ENCODE measurements at places on chromosomes 12 and 14.

- DNase-seq: no peak
These were observed 30.3 kb downstream of the EFCAB11 start for GRCh38 chr14:89924268-89924667.

- no peak for DNase-seq
These were observed 60.4 kb downstream of the KITLG start for GRCh38 chr12:88519802-88520435.

DNA sequence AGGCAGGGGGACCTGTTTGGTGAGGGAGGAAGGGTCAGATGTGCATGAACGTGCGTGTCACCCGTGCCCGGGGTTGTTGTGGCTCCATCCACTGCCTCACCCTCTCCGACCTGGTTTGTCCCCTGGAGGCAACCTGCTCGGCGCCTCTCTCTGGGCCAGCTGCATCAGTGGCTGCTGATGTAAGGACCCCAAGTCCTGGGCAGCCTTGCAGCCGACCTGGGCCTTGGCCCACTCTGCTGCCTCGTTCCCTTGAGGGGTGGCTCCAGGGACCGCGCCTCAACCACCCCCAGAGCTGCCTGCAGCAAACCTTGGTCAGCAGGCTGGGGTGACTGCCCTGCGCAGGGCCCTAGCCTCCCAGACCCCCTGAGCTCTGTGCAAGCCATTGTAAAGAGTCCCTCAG is 351.7 kb downstream of the TMEM121 start:
- DNase-seq: no peak

DNA sequence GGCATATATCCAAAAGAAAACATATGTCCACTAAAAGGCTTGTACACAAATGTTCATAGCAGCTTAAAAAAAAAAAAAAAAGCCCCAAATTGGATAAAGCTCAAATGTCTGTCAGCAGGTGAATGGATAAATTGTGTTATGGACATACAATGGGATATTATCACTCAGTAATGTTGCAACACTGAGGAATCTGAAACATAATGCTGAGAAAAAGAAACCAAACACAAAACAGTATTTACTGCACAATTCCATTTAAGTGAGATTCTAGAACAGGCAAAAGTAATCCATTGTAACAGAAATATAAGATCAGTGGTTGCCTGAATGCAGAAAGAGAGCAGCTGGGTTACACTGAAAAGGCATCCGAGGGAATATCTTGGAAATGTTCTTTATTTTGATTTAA is 117.9 kb downstream of the SLC15A5 start:
- no peak for DNase-seq

DNA sequence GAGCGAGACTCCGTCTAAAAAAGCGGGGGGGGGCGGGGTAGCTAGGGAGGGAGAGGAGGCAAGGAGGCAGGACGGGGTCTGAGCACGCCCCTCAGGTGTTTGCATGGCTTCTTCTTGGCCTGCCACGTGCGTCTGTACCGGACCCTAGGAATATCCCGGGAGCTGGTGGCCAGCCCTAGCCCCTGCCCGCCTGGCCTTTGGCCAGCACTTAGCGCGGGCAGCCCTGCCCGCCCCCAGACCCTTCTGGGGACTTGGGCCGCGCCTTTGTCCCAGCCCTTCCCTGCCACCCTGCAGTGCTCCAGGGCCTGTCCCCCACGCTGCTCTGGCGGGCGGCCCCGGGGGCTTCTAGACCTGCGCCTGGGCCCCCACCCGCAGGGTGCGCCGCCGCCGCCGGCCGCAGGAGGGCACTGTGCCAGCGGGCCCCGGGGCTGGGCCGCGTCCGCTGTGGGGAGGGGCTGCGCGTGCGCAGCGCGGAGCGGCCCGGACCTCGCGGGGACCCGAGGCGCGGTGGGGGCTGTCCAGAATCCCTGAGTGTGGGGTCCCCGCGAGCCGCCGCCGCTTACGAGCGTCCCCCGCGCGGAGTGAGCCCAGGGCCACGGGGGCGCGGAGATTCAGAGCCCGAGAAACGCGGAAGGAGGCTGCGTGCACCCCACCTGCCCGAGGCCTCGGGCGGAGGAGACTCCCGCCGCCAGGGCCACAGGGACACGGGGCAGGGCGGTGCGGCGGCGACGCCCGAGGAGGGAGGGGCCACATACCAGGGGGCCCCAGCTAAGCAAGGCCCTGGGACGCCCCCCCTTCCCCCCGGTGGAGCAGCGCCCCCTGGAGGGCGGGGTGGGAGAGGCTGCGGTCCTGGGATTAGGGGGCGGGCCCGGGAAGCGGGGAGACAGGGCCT is 21.0 kb downstream of the SLC25A29 start:
- no peak for DNase-seq

- DNase-seq: no peak
These were observed 15.1 kb upstream of the NEK9 start for GRCh38 chr14:75141967-75142366.

DNA sequence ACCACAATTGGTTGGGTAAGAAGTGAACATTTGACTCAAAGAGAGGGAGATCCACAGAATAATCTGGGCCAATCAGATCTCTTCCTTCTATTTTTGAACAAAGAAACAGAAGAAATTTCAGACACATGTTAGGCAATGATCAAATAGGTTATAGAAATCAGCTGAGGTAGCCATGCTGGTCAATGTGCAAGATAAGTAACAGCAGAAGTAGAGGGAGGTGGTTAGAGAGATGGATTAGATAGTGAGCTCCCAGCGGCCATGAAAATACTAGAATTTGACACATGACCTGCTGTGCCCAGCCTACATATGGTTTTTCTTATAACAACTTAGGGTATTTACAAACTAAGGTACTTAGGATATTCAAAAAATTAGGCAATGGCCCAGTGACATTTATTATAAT is 230.9 kb upstream of the ARID2 start:
- DNase-seq: no peak

- no peak for DNase-seq
These were observed 132.3 kb downstream of the CCDC59 start for GRCh38 chr12:82225871-82226270.

- no peak for DNase-seq
These were observed 394.5 kb downstream of the APAF1 start for GRCh38 chr12:99039367-99040120.

DNA sequence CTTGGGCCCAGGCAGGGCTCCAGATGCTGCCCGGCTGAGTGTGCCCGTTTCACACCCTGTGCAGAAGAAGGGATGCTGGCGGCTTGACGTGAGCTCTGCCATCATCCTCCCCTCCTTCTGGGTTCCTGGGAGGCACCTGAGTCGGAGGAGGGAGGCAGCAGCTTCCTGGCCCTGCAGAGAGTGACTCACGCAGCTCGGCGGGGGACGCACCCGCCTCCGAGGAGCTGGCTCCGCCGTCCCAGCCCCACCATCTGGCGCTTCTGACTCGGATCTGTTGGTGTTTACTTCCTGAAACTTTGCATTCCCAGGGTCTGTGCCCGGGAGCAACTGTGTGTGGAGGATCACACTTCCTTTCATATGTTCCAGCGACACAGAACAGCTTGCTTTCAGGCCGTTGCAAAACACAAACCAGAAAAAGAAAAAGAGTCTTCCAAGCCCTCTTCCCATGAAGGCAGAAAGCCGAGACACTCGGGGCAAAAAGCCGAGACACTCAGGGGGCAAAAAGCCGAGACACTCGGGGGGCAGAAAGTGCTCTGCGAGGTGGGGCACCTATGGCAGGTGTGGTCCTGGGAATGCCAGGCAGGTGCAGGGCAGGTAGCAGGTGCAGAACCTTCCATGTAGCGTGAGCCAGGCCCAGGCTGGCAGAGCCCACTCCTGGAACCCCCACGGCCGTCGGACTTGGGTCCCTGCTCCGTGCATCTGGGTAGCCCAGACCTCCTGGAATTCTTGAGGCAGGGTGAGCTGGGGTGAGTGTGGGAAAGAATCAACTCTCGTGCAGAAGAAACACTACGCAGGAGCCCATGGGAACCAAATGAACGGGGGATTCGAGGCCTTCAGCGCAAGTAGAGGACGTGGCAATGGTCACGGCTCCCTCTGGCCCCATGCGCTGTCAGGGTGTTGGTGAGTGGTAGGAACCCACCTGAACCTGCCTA is 27.6 kb upstream of the GALNT9 start:
- no peak for DNase-seq

- DNase-seq: no peak
These were observed 1721.5 kb upstream of the SEL1L start for GRCh38 chr14:83255015-83255726.

DNA sequence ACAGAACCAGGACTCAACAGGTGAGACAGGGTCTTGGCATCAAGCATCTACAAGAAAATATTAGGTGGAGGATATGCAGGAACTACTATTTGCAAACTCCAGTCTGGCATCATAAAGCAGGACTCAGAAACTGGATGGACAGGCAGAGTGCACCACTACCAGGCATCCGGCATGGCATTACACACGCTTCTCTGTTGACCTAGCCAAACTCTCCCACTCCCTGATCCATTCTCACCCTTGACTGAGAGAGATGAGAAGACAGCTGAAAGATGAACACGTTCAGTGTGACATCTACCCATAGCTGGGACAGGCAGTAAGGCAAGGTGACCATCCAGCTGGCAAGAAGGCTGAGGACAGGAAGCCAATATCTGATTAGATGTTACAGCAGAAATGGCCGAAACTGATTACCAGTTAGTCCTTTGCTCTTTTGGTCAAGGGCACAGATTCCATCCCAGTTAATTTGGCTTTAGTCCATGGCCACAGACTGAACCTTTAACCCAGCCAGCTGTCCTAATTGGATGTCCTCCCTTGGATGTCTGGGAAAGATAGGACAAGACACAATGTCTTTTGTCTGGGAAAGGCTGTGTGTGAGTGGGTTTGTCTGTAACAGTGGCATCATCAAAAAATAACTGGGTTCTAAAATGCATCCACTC is 71.6 kb downstream of the BBS10 start:
- DNase-seq: no peak

GRCh38 chr14:65750906-65751305 is 338.4 kb downstream of the FUT8 start:
- DNase-seq: no peak

- no peak for DNase-seq
These were observed 36.3 kb downstream of the IL31 start for GRCh38 chr12:122137681-122138080.

GRCh38 chr12:99769396-99769980 is 121.9 kb downstream of the GARIN6 start:
- no peak for DNase-seq

GRCh38 chr14:75542588-75543091 is 20.4 kb downstream of the BATF start:
- no peak for DNase-seq

- DNase-seq: no peak
These were observed 10.0 kb upstream of the TEX22 start for GRCh38 chr14:105388110-105388951.

DNA sequence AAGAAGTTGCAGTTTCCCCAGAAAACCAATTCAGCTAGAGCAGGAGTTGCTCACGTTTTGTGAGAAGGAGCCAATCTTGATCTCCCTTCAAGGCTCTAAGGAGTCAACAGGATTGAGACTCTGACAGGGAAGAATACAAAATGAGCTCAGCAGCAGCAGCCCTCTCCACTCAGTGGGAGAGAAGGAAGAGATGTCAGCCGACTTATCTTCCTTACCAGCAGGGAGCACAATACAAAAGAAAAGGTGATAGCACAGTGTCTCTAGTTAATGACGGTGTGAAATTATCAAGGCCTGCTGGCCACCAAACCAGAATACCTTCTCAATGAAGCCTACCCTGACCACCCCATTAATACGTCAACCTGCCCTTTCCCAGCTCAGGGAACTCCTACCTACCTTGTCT is 223.6 kb upstream of the TMPO start:
- no peak for DNase-seq

- no peak for DNase-seq
These were observed 46.9 kb upstream of the CAND1 start for GRCh38 chr12:67222302-67222701.

DNA sequence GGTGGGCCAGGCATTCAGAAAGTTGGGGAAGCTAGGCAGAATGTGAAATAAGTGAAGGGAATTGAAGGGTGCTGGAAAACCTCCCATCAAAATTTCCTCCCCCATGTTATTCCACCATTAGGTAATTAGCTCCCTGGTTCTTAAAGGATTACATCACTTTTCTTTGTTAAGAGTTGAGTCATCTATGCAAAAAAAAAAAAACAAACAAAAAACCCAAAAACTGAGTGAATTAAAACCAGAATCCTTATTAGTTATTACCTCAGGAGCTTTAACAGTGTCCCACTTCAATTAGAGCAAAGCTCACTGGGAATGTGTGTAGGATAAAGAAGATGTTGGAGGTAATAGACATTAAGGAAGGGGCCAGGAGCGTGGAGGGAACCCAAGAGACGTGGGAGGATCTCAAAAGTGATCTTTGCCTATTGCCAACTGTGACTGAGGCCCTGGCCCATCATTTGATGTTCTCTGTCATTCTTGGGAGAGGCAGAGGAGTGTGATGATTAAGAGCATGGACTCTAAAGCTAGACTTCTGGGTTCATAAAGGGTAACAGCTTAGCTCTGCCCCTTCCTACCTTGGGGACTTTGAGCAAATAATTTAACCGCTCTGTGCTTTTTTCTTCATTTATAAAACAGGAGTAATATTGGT is 364.7 kb downstream of the APAF1 start:
- no peak for DNase-seq

DNA sequence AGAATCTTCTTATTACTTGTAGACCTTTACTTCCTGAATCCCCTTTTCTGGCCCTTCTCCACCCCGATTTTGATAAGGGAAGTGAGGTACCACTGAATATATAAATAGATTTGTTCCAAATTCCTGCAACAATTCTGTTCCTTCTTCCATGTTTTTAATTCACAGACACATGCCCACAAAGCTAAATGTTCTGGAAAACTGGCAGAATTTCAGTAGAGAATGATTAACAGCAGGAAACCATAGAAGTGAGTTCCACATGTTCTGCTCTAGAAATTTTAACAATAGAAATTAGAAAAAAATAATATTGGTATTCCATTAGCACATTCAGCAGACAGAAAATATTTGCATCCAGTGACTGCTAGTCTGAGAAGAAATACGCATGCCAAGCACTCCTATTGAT is 139.6 kb downstream of the SLC2A13 start:
- no peak for DNase-seq

- DNase-seq: no peak
These were observed 209.3 kb downstream of the DAD1 start for GRCh38 chr14:22379727-22380126.

- DNase-seq: no peak
These were observed at the start of gene MARCHF9 for GRCh38 chr12:57754411-57755193. Gene MARCHF9, plus strand, starts transcription at chr12:57755103. Its CDS starts 426 bp downstream, at chr12:57755529.

DNA sequence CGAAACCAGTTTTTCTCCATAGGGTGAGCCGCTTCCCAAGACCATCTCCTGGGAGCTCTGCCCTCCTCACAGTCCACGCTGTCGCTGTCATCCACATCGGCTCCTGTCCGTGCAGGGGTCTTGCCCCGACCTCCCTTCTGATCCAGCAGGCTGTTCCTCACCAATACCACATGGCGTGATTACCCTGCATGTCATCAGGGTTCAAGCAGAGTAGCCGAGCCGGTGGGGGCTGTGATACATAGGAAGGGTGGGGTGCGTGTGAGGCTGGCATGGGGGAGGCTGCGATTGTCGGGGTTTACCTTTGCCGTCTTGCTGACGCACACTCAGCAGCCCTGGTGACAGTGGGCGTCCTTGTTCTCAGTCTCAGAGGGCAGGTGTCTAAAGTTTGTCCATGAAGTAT is 17.0 kb downstream of the TEDC1 start:
- DNase-seq: no peak

- no peak for DNase-seq
These were observed 148.0 kb downstream of the APAF1 start for GRCh38 chr12:98793121-98793520.
